A549 treated with DMSO at 1 μM for 4 hours (cell line): ENCODE measurements at places on chromosomes 5 and 9. TPM values are rescaled to one million over a fixed set of nuclear protein-coding genes. Genes with fewer than 3 reads are reported as not detected.

RMND5B gene
- 19.9 to 29.0 TPM (median 27.9 TPM) in 5 replicates for total RNA-seq

GRXCR2 gene
- total RNA-seq = not detected in 5 replicates

PFN3 gene
- not detected in 5 replicates for total RNA-seq

HNRNPAB gene
- total RNA-seq = 319 to 368 TPM (median 327 TPM) in 5 replicates

SKP1 gene
- total RNA-seq = 616 to 716 TPM (median 656 TPM) in 5 replicates

PAPPA gene
- 27.7 to 47.1 TPM (median 38.6 TPM) in 5 replicates for total RNA-seq

GCNT4 gene
- total RNA-seq = 0.38 to 0.58 TPM (median 0.54 TPM) in 5 replicates

RABEPK gene
- 39.1 to 47.8 TPM (median 45.3 TPM) in 5 replicates for total RNA-seq

PBX3 gene
- total RNA-seq = 10.1 to 14.9 TPM (median 12.5 TPM) in 5 replicates

HTR4 gene
- not detected in 5 replicates for total RNA-seq

PDZD2 gene
- 0.05 to 0.84 TPM (median 0.15 TPM) in 5 replicates for total RNA-seq

SMIM33 gene
- not detected in 5 replicates for total RNA-seq

COL5A1 gene
- 37.9 to 62.3 TPM (median 51.6 TPM) in 5 replicates for total RNA-seq

SGCD gene
- total RNA-seq = 3.7 to 4.9 TPM (median 4.0 TPM) in 5 replicates

OR13C3 gene
- total RNA-seq = not detected in 5 replicates

TEX48 gene
- not detected in 5 replicates for total RNA-seq

TPPP gene
- total RNA-seq = 5.1 to 6.4 TPM (median 5.5 TPM) in 5 replicates

VCAN gene
- 14.1 to 20.8 TPM (median 16.9 TPM) in 5 replicates for total RNA-seq

BNC2 gene
- total RNA-seq = 4.7 to 7.2 TPM (median 6.0 TPM) in 5 replicates

SLC25A51 gene
- total RNA-seq = 20.1 to 23.5 TPM (median 20.5 TPM) in 5 replicates

ENHO gene
- 1.2 to 2.7 TPM (median 1.9 TPM) in 5 replicates for total RNA-seq

ANKRD55 gene
- total RNA-seq = 0.05 TPM in 1 of 5 replicates, not detected in the others

CDK5RAP2 gene
- 28.2 to 32.2 TPM (median 31.7 TPM) in 5 replicates for total RNA-seq

TAS2R1 gene
- not detected in 5 replicates for total RNA-seq

MTX3 gene
- 6.4 to 7.8 TPM (median 7.5 TPM) in 5 replicates for total RNA-seq

PHAX gene
- 53.1 to 63.2 TPM (median 55.8 TPM) in 5 replicates for total RNA-seq

FIBCD1 gene
- 7.5 to 14.4 TPM (median 11.3 TPM) in 5 replicates for total RNA-seq

DPYSL3 gene
- total RNA-seq = 17.5 to 21.1 TPM (median 17.5 TPM) in 5 replicates

SPATA31D4 gene
- total RNA-seq = not detected in 5 replicates

ARL14EPL gene
- total RNA-seq = 0.09 to 0.54 TPM (median 0.29 TPM) in 4 of 5 replicates, not detected in the other

TMEM252 gene
- not detected in 5 replicates for total RNA-seq

RETREG1 gene
- 1.7 to 3.0 TPM (median 1.8 TPM) in 5 replicates for total RNA-seq

FBP1 gene
- 0.09 TPM in 1 of 5 replicates, not detected in the others for total RNA-seq

ANKRD33B gene
- total RNA-seq = 11.3 to 13.1 TPM (median 12.2 TPM) in 5 replicates

IL5 gene
- not detected in 5 replicates for total RNA-seq

NPR3 gene
- total RNA-seq = 20.3 to 25.7 TPM (median 23.2 TPM) in 5 replicates

LIFR gene
- 5.2 to 8.2 TPM (median 7.5 TPM) in 5 replicates for total RNA-seq

CAMK4 gene
- 0.01 to 0.05 TPM in 2 of 5 replicates, not detected in the others for total RNA-seq

FAM169A gene
- 4.8 to 9.2 TPM (median 7.2 TPM) in 5 replicates for total RNA-seq

TLE1 gene
- 85.5 to 88.9 TPM (median 87.8 TPM) in 5 replicates for total RNA-seq

DEPDC1B gene
- total RNA-seq = 15.8 to 19.5 TPM (median 19.2 TPM) in 5 replicates

IQGAP2 gene
- 1.0 to 1.4 TPM (median 1.3 TPM) in 5 replicates for total RNA-seq

FGF10 gene
- total RNA-seq = not detected in 5 replicates

IL3 gene
- not detected in 5 replicates for total RNA-seq

EIF4E1B gene
- total RNA-seq = not detected in 5 replicates

NIM1K gene
- 0.07 to 0.36 TPM (median 0.21 TPM) in 5 replicates for total RNA-seq

OR2S2 gene
- total RNA-seq = not detected in 5 replicates

PRRC2B gene
- total RNA-seq = 53.3 to 87.4 TPM (median 77.5 TPM) in 5 replicates

KLF4 gene
- 11.6 to 17.8 TPM (median 13.9 TPM) in 5 replicates for total RNA-seq

PCDHA1 gene
- 0.10 to 0.19 TPM (median 0.16 TPM) in 5 replicates for total RNA-seq

ADAMTSL1 gene
- 0.06 to 0.09 TPM in 2 of 5 replicates, not detected in the others for total RNA-seq

OR1L6 gene
- total RNA-seq = not detected in 5 replicates

PCDHGA4 gene
- 0.09 to 0.17 TPM (median 0.14 TPM) in 5 replicates for total RNA-seq

EFNA5 gene
- total RNA-seq = 18.4 to 24.8 TPM (median 21.3 TPM) in 5 replicates

SNX18 gene
- 5.2 to 8.0 TPM (median 7.0 TPM) in 5 replicates for total RNA-seq

SLC6A7 gene
- 0.02 to 0.06 TPM (median 0.03 TPM) in 4 of 5 replicates, not detected in the other for total RNA-seq

FCN1 gene
- not detected in 5 replicates for total RNA-seq

BTNL9 gene
- 0.81 to 1.4 TPM (median 0.87 TPM) in 5 replicates for total RNA-seq
